Stimulated activated CD4-positive, alpha-beta T cell treated with anti-CD3 and anti-CD28 coated beads, Interleukin-1b, Interleukin-23, amount 100 ng/mL, for 1 hour (primary cell): ENCODE measurements at places on chromosomes 5 and 9.

DNA sequence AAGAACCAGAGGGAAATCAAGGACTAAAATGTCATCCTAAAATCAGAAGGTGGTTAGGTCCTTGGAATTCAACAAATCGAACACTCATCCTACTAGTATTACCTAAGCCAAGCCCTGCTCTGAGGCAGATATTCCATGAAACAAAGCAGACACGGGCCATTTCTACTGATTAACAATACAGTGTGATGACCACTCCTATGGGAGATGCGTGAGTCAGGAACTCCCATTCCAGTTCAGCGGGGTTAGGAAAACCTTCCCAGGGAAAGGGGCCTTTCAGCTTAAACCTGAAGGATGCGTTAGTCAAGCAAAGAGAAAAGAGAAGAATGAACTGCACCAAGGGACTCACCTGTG lies 117.8 kb upstream of the LHFPL2 start:
- DNase-seq = no peak

DNA sequence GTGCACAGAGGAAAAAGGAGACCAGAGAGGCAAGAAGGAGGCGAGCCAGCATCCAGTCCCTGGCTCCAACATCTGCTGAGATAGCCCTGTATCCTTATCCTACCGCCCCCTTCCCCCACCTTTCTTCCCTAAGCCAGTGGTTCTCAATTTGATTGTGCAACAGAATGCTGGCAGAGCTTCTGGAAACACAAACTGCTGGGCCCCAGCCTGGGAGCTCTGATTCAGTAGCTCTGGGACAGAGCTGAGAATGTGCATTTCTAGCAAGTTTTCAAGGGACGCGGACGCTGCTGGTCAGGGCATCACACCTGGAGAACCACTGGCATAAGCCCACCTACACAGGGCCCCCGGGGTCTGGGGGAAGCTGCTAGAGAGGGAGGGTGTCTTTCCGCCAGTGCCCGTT lies 21.1 kb downstream of the AK8 start:
- no peak for DNase-seq

DNA sequence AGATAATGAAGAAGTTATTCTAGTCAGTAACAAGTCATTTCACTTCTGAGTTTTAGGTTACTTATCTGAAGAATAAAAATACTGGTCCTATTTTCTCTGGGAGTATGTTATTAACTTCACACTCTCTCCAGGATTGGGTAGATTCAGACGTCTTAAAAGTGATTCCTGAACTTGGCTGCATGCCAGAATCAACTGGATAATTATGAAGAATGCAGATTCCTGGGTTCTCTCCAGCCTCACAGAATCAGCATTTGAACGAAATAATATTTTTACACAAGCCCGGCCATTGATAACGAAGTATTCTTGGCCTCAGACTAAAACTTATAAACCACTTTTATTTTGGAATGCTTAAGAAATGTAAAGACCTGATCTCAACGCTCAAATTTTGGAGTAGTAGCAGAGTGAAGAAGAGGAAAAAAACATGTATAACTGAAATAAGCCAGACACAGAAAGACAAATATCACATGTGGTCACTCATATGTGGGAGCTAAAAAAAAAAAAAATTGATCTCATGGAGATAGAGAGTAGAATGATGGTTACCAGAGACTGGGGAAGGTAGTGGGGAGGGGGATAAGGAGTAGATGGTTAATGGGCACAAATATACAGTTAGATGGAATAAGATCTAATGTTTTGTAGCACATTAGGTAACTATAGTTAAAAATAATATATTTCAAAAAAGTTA lies 507.3 kb downstream of the ISL1 start:
- DNase-seq = no peak

- DNase-seq = no peak
These were observed 2.5 kb downstream of the PMPCA start for GRCh38 chr9:136412962-136413361.

DNA sequence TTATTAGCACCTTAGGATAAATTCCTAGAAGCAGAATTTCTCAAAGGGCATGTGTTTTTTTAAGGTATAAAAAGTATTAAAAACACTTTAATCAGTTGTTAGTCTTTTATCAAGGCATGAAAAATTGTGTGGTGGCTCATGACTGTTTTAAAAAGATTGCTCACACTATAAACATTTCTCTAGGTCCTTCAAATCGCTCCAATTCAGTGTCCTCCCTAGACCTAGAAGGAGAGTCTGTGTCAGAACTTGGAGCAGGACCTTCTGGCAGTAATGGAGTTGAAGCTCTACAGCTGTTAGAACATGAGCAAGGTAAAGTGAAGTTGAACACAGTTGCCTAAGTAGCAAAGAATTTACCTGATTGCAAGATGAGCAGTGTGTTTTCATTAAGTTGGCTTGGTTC lies 62.0 kb downstream of the GAPVD1 start:
- DNase-seq = no peak

DNA sequence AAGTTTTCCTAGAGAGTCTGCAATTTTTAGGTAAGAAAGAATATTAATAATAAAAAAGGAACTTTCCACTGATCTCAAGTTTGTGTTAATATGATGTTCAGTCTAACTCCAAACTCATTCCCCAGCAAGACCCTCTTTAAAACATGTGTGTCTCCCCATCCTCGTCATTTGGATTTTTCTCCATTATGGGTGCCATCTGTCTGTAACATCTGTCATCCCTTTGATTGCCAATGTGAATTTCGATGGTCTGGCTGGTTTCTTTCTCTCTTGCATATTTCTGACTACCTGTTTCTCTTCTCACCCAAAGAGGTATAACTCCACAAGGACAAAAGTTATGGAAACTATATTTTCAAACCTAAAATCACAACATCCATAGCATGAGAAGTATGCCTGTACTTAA lies 4.4 kb downstream of the TAS2R1 start:
- DNase-seq = no peak

DNA sequence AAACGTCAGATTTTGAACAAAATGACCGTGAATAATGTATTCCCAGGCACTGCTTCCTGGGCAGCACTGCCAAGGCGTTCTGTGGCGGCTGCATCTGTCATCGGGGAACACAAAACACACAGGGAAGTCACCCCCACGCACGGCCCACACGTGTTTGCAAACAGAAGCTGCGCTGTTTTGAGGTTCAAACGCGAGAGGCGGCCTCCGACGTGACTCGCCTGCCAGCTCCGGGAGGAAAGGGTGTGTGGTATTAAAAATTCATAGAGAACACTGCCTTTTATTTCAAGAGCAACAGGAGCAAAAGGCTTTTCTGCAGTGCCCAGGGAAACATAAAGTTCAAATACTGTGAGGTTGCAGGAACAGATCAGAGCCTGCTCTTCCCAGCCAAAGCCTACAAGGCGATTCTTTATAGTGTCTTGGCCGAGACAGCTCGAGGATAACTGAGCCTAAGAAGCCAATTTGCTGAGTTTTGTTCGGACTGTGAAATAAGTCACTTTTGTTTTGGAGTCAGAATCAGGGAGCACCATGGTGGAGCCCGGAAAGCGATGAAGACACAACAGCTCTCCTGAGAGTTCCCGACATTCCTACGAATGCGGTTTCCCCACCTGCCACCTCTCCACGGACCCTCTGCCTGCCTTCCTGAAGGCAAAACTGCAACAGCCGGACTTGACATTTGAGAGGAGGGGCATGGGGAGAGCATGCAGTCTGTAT lies 115.3 kb upstream of the IRX2 start:
- no peak for DNase-seq

- no peak for DNase-seq
These were observed 1.1 kb upstream of the GNA14 start for GRCh38 chr9:77649109-77649812.

- no peak for DNase-seq
These were observed 1132.7 kb downstream of the CDH9 start for GRCh38 chr5:25905646-25906045.

DNA sequence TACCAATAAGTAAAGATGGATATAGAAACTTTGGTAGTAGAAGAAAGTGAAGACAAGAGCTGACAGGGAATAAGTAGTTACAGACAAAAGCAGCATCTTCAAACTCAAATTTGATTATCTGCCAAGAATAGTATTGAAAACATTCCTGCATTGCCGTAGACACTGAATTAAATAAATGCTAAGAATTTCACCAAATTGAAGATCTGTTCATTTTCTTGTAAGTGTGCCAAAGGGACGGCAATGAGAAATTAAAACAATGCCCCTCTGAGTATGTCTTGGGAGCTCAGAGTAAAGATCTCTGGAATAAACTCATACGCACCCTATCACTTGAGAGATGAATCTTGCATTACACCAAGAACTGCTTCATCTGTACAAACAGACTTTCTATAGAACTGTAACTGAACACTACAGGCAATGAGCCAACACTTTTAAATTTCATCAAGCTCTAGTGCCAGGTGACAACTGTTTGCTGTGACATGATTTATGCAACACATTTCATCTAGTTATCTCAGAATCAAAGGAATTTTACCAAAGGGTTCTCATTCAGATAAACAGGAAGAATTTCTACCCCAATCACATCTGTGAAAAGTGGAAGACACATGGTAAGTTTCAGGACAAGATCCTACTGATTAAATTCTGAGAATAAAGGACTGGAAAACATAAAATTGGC lies 66.9 kb downstream of the RFX3 start:
- DNase-seq = no peak

- DNase-seq = no peak
These were observed 340.4 kb downstream of the CTNND2 start for GRCh38 chr5:11563822-11564221.

- DNase-seq = no peak
These were observed 135.0 kb upstream of the SMARCA2 start for GRCh38 chr9:1880038-1880565.

GRCh38 chr5:55052383-55052931 lies 28.4 kb downstream of the GZMK start:
- DNase-seq = no peak

GRCh38 chr5:4113905-4114304 lies 518.3 kb downstream of the IRX1 start:
- DNase-seq = no peak

DNA sequence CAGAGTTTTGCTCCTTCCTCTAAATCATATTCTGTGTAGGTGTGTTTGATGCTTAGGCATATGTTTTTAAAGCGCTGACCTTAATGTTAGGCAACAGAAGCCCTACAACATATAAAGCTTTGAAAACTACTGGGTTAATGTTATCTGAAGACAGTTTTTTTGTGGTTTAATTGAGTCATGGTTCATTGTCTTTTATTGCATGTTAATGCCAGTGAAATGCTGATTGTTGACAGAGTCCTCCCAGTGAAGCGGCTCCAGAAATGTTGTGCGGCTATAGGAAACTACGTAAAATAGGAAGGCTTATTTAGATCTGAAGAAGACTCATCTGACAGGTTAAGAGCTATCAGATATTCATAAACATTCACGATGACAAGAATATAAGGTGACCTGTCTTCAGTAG lies 424.6 kb downstream of the CCDC171 start:
- no peak for DNase-seq

- DNase-seq = no peak
These were observed 54.9 kb downstream of the NDST1 start for GRCh38 chr5:150562832-150563231.

DNA sequence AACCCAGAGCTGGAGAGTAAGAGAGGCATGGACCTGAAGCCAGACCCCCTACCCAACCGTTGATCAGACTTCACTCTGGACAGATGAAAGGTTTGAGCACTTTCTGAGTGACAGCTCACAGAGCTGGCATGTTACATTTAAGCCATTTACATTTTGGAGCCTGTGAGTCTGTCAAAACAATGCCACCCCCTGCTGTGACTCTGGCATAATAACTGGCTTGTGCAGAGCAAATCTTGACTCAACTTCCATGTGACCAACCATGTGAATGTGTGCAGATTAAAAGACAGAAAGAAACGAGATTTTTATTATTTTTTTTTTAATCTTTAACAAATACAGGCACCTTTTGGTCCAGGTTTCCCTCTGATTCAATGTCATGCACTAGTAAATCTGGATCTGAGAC lies 48.5 kb downstream of the MFAP3 start:
- no peak for DNase-seq

- DNase-seq = no peak
These were observed 28.5 kb upstream of the CETN3 start for GRCh38 chr5:90438100-90438499.

- no peak for DNase-seq
These were observed 2.1 kb downstream of the MSANTD3 start for GRCh38 chr9:100428871-100429654.

GRCh38 chr5:148973455-148973854 lies 89.4 kb downstream of the SH3TC2 start:
- DNase-seq = no peak

DNA sequence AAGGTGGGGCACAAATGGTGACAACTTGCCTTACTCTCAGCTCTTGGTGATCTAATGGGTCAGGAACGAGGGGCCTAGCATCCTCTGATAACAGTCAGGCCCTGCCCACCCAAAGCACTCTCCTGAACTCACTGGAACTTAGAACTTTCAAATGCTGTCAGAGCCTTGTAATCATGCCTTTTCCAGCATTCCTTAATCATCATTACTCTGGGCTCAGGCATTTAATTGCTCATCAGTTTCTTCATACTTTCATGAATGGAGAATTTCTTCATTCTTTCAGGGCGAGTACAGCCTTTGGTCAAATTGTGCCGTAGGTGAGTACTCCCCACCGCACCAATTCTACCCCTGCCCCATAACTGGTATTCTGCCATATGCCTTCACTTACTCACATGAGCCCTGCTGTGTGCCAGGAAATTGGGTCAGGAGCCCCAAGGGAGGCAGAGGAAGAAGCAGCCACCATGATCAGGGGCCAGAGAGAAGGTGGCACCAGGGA lies 30.2 kb upstream of the DUSP1 start:
- DNase-seq = no peak

GRCh38 chr9:73067074-73067473 lies 84.6 kb upstream of the ANXA1 start:
- DNase-seq = no peak
